ENCODE measurements at places on chromosomes 12 and 14.

DNA sequence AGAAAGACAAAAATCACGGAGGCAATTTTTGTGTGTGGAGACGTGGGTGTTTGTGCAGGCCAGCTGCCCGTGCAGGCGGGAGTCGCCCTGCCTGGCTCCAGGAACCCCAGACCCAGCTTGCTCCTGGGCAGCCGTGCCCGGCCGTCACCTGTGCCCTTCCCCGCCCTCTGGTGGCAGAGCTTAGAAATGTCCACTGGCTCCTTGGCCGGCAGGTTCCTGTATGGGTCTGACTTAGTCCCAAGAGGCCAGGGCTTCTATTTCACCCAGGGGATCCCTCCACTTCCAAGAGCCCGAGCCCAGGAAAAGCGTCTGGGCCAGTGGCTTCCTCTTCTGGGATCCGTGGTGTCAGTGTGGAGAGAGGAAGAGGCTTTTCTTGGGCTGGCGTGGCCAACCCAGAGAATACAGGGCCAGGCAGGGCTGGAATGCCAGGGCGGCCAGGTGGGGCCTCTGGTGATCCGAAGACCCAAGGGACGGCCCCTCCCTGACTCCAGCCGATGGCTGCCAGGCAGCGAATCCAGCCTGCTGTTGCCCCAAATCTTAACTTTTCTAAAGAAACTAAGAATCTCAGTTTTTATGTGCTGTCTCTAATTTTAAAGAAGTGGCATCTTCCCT is 120.9 kb downstream of the TMEM132C start:
- no peak for DNase-seq

DNA sequence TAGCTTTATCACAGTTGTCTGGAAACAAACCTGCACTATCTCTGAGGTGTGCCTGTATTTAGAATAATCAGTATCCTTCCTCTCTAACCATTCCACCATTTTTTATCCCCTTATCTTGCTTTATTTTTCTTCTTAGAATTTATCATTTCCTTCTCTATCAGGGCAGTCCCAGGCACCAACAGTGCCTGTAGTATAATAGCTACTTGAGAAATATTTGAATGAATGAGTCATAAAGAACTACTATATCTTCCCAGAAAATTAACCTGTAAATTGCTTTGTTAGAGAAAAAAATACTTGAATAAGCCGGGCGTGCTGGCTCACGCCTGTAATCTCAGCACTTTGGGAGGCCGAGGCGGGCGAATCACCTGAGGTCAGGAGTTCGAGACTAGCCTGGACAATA is 21.2 kb upstream of the FOXJ2 start:
- DNase-seq = no peak

- no peak for DNase-seq
Observed at GRCh38 chr12:53288322-53288721, 7.0 kb upstream of the PFDN5 start.

DNA sequence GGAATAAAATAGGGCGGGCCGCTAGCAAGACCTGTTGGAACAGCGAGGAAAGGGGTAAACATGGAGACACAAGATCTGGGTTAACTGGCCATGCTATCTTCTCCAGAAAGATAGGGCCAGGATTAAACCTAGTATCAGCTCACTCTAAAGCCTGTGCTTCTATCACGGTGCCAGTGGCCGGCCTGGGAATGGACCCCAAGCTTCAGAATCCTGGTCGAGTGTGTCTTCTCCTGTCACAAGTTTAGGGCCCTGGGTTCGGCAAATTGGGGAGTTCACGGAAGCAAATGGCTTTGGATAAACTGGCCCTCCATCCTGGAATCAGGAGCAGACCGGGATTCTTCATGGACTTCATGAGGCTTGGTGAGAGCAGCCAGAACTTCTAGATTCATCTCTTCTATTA is 82.2 kb downstream of the LGMN start:
- DNase-seq = no peak

DNA sequence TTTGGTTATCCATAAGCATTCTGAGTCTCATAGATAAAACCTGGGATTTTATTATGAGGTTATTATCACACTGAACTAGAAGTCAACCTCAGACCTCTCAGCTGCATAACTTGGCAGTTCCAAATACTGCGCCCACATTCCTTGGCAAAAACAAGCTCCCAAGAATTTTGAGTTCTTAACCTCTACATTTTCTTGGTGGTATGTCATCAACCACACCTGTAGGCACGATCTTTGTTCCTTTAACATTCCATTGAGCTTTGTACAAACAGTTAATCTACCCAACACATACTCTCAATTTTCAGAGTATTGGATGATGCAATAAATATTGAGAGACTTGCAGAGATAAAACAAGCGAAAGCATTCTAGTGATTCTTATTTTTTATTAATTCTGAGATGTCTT is 371.8 kb upstream of the PRICKLE1 start:
- DNase-seq = peak; percentile 90

- DNase-seq = no peak
Observed at GRCh38 chr12:89678225-89678624, 30.4 kb downstream of the ATP2B1 start.

Measured in HS-27A (cell line).